ENCODE measurements at places on chromosomes 1 and 21. TPM values are rescaled to one million over a fixed set of nuclear protein-coding genes. Genes with fewer than 3 reads are reported as not detected.

Gene PARK7
- 277 TPM for total RNA-seq

Gene CD53
- total RNA-seq = not detected

Gene IGSF5
- total RNA-seq = not detected

Gene C1orf210
- total RNA-seq = not detected

Gene ESPN
- total RNA-seq = under 0.01 TPM
